GM12891 (cell line): ENCODE measurements at places on chromosomes 16 and 17.

- DNase-seq = no peak
Observed at GRCh38 chr17:70254735-70255460, 85.6 kb downstream of the KCNJ2 start.

DNA sequence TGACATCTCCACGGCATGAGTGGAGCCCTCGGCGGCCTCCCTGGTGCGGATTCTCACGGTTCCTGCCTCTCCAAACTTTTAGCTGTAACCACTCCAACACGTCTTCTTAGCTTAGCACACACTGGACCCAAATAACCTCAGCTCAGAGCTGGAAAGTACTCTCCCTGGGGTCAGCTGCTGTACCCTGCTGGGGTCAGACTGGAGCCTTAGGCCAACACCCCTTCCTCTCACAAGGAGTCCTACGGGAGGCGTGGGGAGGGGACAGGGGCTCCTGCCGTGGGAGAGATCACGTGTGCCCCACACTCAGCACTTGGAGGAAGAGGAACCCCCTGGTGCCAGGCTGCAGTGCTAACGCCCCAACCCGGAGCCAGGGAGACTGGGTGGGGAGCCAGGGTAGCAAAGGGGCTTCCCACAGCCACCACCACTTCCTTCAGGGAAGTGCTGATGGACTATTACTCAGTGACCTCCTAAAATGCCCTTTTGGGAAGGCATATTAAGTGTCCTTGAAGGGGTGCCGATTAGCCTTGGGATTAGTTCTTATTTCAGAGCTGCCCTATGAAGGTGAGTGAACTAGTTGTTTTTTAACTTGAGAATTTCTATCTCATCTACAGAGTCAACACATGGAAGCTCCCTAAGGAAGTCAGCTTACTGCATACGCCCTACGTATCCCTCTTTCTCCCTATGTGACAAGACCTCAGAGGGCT, 124.0 kb downstream of the HIC1 start:
- no peak for DNase-seq

- no peak for DNase-seq
Observed at GRCh38 chr17:79891113-79891730, 52.0 kb upstream of the CBX4 start.

- no peak for DNase-seq
Observed at GRCh38 chr17:9772658-9773057, 18.7 kb downstream of the DHRS7C start.

DNA sequence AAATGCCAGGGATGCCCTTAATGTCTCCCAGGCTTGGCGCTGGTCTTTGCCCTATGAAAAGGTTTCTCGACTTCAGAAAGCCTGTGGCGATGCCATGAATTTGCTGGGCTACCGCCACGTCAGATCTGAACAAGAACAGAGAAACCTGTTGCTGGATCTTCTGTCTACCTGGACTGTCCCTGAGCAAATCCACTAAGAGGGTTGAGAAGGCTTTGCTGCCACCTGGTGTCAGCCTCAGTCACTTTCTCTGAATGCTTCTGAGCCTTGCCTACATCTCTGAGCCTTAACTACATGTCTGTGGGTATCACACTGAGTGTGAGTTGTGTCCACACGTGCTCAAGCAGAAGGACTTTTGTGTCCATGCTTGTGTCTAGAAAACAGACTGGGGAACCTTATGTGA, 11.4 kb downstream of the CHST4 start:
- DNase-seq = peak; percentile 44

GRCh38 chr17:58755577-58756245, at the start of gene PPM1E:
Gene PPM1E (plus strand): TSS chr17:58755854.
- peak; percentile 78 for DNase-seq

DNA sequence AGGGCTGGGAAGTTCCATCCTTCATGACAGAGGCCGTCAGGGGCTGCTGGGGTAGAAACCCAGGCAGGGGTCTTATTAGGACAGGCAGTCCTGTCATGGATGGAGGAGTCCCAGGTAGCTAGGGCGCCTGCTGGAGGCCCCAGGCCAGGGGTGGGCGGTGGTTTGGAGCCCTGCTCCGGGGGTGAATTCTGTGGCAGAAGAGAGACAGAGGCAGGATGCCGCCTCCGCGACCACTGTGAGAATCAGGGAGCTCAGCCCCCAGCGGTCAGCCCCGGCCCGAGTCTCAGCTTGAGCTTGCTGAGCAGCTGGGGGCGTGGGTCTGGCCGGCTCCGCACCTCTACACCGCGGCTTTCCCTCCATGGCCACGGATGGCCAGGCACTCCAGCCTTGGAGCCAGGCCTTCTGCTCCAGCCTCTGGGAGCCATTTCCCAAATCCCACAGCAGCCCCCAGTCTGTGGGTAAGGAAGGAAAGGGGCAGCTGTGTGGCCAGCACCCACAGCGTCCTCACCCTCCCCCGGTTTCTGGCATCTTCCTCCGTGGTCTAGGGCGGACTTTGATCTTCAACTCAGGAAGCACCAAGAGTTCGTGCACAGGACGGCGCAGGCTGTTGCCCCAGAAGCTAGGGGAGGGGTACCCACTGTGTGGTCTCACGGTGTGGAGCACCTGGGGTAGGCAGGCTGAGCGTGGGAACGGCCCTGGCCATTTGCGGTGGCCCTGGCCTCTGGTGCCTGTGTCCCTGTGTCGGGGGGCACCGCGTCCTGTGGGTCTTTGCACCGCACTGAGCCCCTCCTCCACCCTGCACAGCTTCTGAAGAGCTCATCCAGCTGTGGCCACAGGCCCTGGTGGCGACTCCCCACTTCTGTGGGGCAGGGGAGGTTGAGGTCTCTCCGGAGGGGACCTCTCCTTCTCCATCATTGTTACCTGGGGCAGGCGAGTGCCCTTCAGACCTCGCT, 14.1 kb downstream of the CD7 start:
- DNase-seq = no peak

DNA sequence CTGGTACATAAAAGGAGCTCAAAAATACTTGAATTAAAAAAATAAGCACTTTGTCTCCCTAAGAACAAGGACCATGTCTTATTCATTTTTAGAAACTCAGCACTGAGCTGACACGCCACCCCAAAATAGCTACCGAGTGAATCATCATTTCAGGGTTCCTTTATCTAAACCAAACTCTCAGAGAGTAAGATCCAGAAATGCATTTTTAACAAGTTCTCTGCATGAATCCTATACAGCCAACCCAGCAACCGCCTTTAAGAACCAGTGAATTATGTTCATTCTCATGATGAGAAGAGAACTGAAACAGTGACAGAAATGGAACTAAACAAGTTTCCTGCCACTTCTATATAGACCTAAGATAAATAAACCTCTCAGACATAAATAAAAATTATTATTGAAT, 8.7 kb downstream of the C16orf87 start:
- no peak for DNase-seq

DNA sequence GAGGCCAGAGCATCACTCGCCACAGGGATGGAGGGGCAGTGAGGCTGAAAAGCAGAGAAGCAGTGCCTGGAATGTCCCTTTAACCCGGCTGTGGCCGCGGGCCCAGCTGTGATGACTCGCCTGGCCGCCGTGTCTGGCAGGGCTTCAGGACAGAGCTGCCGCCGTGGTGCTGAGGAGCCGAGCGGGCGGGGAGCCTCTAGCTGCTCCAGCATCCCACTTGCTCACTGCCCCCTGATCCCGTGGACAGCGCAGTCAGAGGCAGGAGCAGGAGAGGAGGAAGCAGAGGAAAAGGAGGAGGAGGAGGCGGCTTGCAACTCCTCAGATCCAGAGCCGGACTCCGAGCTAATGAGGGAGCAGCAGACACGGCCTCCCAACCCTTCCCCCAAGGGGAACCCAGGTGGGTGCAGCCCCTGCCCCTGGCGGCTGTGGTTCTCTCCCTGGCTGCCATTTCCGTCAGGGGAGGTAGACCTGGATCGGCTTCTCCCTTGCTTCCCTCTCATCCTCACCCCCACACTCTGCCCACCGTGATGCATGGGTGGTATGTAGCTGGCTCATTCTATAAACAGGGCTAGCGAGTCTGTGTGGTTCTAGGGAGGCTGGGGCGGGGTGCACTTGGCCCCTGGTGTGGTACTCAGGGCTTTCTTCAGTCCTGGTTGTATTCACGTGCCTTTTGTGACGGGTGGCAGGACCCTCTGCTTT, 165.7 kb downstream of the CMIP start:
- no peak for DNase-seq

DNA sequence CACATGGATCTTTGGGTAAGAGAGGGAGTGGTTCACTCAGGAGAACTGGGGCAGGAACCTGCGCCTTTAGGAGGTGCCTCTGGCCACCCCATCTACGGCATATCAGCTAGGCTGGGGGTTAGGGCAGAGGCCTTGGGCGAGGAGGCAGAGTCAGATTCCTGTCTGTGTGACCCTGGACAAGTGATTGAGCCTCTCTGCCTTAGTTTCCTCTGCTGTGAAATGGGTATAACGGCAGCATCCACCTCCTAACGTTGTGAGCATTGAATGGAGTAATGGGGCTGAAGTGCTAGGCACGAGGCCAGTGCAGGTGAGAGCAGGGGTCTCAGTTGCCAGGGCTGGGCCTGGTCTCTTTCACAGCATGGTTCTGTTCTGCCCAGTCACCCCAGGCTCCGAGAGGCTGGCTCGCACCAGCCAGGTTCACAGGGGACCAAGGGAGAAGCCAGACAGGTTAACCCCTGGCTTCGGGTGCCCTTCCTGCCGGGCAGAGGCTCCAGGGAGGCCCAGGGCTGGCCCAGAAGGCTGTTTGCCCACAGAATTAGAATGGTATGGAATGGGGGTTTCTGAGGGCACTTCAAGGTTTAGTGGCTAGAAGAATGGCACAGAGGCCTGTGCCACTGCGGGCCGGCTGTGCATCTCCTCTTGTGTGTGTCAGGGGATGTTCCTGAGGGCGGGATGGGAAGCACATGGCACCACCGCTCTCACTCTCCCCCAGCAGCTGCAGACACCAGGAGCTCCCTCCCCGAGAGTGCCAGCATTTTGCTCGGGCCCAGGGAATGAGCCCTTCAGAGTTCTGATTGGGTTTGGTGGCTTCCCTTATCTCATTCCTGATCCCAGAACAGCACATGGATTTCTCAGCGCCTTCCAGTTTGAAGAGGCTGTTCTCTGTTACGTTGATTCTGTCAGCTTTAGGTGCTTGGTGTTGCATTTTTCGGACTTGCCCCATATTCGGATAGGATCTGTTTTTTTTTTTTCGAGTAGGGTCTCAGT, 23.8 kb downstream of the UNC13D start:
- no peak for DNase-seq

DNA sequence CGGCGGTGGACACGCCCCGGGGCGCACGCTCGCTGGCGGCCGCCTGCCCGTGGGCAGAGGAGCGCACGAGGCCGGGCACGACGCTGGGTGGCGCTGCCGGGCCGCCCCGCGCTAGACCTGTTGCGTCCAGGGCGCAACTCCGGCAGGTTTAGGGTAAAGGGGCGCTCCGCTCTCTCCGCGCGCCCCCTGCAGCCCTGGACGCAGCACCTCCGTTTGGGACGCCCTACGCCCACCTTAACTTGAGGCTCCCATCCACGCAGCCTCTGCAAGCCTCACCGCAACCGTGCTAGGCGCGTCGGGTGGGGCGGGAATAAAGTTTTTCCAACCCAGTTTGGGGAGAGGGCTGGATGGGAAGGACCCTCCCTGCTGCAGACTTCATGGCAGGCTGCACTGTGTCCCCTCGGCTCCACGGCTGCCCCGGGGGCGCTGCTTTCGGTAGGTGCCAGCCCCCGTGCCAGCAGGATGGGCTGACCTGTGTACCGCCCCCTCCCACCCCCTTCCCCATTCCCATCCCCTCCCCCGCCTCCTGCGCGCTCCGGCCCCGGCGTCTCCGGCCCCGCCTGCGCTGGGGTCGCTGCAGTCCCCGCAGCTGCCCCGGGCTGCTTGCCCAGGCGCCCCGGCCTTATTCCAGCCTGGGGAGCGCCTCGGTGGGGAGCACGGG, at the start of gene SYT17:
SYT17 (plus strand) TSS at position 531 of the 661 bp plus-strand sequence. CDS start 407 bp downstream, outside the sequence.
- peak; percentile 86 for DNase-seq

- DNase-seq = no peak
Observed at GRCh38 chr17:39073916-39074315, 77.5 kb downstream of the PLXDC1 start.

- no peak for DNase-seq
Observed at GRCh38 chr17:78687944-78688343, 94.1 kb downstream of the CYTH1 start.
